ENCODE measurements at places on chromosomes 6 and 20.

- no peak for DNase-seq
These were observed 114.1 kb upstream of the INSM1 start for GRCh38 chr20:20253744-20254330.

DNA sequence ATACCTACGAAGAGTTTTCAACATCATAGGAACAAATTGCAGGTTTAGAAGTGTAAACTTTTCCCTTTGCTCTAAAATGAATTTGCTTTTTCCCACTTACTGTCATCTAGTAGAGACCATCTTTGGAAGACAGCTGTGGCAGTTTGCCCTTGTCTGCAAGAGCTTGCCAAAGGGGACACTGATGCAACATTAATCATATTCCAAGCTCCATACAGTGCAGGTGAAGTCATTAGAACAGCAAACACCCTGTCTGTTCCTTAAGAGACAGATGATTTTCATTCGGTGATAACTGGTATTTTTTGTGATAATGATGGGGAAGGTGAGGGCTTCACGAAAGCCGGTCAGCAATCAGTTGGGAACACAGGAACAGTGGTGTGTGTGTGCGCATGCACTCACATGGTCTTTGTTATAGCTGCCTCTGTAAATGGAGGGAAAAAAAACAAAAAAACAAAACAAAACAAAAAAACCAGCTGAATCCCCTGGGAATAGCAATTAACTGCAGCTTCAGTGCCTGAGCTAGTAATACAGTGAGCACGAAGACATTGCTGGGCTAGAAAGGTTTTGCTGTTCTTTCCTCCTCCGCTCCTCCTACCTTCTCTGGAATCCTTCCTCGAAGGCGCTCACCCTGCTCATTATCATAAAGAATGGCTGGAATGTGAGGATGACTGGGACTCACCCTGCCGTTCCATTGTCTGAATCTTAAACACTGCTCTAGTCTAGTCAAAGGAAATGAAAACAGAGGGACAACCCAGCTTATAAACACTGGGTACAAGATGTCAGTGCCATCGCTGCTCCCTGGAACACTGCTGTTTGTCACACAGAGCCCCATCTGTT, 35.2 kb upstream of the KIF13A start:
- DNase-seq = no peak

- DNase-seq = no peak
These were observed 97.8 kb downstream of the GMPR start for GRCh38 chr6:16336056-16336818.

DNA sequence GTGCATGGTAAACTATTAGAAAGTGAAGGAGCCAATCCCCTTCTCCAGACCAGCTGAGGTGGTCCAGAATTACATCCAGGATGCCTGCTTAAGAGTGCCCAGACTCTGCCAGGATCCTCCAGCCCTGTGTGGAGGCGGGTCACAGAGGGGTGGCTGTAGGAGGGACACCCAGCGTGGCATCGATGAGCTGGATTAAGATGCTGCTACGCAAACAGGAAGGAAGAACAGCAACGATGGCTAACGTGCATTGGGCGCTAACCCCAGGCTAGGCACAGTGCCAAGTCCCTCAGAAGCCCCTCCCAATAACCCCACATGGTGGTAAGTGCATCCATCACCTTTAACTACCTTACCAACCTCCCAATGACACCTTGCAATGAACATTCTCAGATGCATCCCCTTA, 63.9 kb upstream of the MRPS10 start:
- DNase-seq = no peak

GRCh38 chr6:130517444-130517931, 151.7 kb downstream of the TMEM200A start:
- no peak for DNase-seq

DNA sequence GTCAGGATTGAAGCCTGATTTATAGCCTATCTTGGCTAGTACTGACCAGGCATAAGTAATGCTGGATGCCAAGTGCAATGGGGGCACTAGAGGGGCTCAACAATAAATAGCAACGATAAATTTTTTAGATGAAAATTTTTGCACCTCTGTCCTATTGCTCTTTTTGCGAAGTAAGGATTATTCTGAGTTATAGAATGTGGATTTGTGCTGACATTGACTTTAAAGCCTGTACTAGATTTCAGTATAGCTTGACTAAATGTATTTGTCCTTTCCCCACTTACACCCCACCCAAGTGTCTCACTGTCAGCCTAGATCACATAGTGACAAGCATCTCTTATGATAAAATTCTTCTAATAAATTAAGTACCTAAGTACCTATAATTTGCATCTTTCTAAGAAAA, 757.0 kb downstream of the GRIK2 start:
- no peak for DNase-seq

DNA sequence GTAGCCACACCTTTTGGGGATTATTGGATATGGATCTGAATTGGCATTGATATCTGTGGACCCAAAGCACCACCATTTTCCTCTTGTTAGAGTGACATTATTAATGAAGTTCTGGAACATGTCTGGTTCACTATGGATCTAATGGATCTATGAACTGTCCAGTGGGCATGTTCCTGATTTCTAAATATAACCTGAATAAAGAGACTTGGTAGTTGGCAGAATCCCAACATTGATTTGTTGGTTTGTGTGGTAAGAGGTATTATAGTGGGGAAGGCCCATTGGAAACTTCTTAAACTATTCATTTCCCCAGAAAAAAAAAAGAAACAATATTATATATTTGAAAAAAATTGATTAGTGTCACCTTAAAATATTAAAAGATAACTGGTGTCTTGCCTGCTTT, 312.6 kb downstream of the HTR1B start:
- DNase-seq = no peak

- DNase-seq = no peak
These were observed 92.6 kb upstream of the PREP start for GRCh38 chr6:105495515-105495914.

GRCh38 chr6:140105857-140106256, 731.4 kb upstream of the CITED2 start:
- DNase-seq = no peak

DNA sequence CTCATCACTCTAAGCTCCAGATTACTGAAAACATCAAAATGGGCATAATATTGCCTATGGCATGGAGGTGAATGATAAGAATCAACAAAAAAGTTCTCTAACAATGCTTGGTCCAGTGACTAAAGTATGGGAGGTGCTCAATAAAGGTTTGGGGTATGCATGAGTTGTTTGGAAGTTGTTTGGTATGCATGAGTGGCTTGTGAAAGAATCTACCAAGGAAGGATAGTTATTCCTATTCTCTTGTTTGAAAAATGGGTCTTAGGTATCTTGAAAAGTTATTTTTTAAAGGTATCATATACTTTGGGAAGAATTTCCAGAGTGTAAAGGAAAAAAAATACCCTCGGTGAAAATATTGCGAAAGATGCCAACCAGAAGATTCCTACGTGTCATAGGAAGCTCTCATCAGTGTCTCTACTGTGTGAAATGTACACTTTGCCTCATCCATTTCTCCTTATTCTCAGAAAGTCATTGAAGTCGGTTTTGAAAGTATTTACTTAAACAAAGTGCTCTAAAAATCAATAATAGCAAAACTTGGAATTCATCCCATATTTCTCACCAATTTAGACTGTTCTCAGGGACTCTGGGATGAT, 449.8 kb downstream of the ADGRB3 start:
- no peak for DNase-seq

Data from activated T-helper 9 cell treated with anti-CD3 and anti-CD28 coated beads, Interleukin-2, amount 50 U/mL, for 16 hours (primary cell).